ENCODE measurements at places on chromosomes 6 and 20.

DNA sequence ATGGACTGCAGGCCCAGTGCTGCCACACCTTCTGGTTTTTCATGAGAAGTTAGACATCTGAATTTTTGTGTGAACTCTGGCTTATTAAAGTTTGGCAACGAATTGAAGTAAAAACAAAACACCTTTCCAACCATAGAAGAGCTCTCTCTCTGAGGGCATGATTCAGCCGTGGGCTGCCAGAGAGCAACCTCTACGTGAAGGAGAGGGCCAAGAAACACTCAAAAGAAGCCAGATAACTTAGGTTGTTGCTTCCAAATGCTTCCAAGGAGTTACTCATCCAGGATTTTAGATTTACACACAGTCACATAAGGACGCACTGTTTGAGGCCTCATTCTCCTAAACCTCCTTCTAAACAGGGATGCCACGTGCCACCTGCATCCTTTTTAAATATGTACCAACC, 65.5 kb downstream of the NRN1 start:
- DNase-seq = peak; percentile 55

GRCh38 chr6:167892835-167893815, 66.4 kb downstream of the AFDN start:
- DNase-seq = peak; percentile 21

GRCh38 chr6:106442395-106442794, 81.9 kb downstream of the CRYBG1 start:
- DNase-seq = no peak

DNA sequence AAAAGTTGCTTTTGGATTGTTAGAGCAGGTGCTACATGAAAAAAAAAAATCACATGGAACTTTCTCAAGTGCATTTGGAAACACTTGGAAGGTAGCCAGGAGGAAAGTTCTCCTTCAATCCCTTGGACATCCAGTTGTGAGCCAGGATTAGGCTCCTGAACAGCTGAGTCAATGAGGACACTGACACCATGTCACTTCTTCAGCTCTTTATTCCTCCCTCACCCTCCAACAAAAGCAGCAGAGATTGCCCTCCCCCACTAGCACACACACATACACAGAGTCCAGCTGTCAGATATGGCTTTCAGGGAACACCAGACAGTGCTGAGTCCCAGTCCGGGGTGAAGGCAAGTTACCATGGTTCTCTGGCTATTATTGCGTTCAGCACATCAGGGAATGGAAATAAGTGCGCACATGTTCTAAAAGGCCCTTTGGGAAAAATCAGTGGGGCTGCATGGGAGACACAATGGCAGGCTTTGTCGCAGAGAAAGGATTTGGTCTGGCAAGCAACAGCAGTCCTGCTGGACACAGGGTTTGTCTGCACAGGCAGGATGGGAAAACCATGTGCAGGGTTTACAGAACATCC, 124.7 kb upstream of the MARCKS start:
- DNase-seq = no peak

GRCh38 chr6:1624851-1625781, 15.4 kb downstream of the FOXC1 start:
- DNase-seq = no peak

GRCh38 chr6:154907291-154907690, 87.8 kb upstream of the TIAM2 start:
- peak; percentile 22 for DNase-seq

DNA sequence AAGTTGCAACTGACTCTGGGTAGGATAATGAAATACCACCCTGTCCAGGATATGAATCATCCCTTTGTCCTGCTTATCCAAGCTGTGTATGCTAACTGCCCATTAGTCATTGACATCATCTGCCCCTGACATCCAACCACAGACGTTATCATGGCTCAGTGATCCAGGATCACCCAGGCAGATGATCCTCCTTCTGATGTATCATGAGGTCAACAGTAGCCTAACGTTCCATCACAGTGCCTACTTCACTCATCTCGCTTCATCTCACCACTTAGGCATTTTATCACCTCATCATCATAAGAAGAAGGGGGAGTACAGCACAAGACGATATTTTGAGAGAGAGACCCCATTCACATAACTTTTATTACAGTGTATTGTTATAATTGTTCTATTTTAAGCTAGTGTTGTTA, 13.4 kb upstream of the BTN3A2 start:
- DNase-seq = peak; percentile 89

GRCh38 chr6:114453737-114454276, 111.0 kb upstream of the HS3ST5 start:
- no peak for DNase-seq

DNA sequence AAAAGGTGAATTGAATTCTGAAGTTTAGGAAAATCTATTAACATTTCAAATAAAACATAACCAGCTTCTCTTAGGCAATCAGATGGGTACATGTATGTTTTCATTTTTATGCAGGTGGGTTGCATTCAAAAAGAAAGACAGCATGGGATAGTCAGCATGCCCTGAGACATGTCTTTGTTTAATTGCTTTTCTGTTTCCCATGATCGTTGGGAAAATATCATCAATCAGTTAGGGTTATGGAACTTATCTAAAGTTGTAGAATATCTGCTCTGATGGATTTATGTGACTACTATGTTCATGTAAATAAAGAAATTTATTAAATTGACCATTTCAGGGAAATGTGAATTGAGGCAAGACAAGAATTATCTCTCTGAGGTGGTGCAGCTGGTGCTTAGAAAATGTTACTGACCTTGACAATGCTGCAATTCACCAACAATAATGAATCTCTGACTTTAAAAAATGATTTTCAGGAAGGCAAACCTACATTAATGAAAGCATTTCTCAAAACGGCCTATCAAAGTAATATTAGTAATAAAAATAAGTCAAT, 112.7 kb downstream of the RFPL4B start:
- DNase-seq = no peak

DNA sequence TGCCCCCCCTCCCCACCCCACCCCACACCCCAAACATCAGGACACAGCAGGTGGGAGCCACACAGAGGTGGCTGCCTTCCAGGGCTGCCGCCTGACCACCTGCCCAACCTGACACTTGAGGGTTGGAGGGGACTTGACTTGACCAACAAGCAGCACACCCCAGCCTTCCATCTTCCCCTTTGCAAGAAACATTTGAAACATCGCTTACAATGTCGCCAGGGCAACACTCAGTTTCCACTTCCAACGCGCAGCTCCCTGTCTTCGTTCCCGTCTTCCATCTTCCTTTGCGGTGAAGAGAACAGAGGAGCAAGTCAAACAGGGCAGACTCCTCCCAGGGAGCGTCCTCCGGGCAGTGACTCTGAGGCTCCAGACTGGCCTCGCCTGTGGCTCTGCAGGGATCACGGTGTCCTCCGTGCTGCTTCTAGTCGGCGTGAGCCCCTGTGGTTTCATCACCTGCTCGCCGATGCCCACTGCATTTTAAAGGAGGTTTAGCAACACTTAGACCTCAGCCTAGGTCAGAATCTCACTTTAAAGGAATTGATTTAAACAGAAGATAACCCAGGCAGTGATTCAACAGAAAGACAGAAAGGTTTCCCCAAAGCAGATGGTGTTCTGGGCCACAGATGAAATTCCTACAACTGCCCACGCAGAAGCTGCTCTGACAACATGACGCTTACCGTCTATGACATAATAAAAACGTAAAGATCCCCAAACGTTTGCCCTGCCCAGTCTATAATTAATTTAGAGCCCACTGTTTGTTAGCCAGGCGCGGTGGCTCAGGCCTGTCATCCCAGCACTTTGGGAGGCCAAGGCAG, 130.8 kb downstream of the TAF4 start:
- no peak for DNase-seq

GRCh38 chr20:19817017-19817416, 59.0 kb downstream of the RIN2 start:
- no peak for DNase-seq

DNA sequence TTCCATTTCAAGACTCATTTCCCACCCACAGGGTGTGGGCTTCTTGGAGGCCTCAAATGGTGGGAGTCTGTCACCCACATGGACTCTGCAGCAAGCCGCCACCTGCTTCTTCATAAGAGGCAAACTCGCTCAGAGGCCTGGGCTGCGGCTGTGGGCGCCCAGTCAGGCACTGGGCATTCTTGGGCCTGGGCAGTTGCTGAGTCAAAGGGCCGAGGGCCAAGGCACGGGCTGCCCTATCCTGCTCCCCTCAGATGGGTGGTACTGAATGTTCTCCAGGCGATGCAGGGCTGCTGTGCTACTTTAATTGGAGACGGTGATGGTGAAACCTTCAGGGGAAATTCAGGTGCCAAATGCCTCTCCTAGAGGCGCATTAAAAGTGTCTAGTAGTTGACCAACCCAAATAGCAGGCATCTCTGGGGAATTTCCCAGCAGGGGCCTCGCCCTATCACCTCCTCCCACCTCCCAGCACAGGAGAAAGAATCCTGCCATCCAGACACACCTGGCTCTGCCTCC, 57.9 kb downstream of the MAFB start:
- no peak for DNase-seq

GRCh38 chr20:48287021-48287494, 501.8 kb upstream of the SULF2 start:
- DNase-seq = no peak

GRCh38 chr6:89368107-89368506, 15.6 kb upstream of the UBE2J1 start:
- DNase-seq = peak; percentile 39

- DNase-seq = no peak
Measured at GRCh38 chr6:26360451-26361416, 4.3 kb upstream of the BTN3A2 start.
